HuH-7.5 (cell line): ENCODE measurements at places on chromosomes 6 and 20.
A peak's percentile ranks its signal among the peaks of the same experiment; 100 is the strongest.

GRCh38 chr6:13296536-13296997 lies 31.8 kb downstream of the TBC1D7 start:
- no peak for DNase-seq

DNA sequence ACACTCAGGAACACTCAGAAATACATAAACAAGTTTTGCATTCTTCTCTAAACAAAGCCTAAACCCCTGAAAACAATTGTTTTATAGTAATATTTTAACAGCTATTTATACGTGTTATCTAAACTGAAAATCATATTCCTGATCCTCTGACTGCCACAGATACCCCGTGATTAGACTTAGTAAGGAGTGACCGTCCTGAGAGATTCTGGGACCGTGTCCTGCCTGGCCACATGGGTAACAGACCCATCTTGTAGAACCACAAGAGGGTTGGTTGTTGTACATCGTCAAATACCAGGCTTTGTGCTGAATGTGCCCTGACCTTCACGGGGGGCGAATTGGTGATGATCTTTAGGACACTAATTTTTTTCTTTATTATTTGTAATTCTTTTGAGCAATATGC lies 214.4 kb downstream of the TMEM242 start:
- DNase-seq = no peak

DNA sequence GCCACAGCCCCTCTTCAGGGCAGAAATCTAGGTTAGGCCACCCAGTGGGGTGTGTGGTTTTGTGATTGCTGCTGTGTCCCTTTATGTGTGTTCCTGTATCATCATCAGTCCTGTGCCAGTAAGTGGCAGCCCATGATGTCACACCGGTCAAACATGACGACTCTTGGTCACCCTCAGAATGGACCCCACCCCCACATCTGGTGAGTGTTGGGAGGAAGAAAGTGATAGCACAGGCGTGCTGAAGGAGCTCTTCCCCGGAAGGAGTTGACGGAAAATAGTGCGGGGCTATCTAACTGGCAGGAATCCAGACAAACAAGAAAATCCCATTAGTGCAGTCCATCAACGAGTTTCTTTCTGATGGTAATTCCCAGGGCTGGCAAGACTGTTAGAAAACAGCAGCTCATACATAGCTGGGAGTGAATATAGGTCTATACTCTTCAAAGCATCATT lies 33.4 kb upstream of the IL17A start:
- no peak for DNase-seq

GRCh38 chr6:3831761-3832530 lies 17.2 kb upstream of the FAM50B start:
- DNase-seq = no peak

DNA sequence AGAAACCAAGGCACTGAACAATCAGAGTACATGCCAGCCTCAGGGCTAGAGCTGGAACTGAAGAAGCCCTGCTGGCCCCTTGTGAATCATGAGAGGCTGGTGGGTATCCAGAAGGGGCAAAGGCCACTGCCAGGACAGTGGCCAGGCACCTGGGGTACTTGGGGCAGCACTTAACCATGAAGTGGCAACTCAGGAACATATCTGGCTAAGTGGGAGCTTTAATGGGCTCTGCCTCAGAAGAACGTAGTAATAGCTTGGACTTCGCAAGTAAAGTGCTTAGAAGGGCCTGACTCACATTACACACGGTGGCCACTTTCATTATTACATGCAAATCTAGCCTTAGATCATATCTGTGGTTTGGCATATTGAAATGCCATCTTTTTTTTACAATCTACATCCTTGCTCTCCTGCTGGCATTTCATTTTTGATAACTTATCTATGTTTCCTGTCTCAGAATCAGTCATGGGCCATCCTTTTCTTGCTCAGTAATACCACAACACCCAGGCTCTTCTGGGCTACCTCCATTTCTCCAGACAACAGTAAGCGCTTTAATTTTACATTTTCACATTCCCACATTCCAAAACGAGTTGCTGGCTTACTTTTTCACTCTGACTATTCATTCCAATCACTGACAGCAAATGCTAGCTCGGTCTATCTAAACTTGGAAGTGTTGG lies 21.6 kb downstream of the NAPB start:
- DNase-seq = no peak

GRCh38 chr6:149250951-149251350 lies 66.6 kb upstream of the TAB2 start:
- DNase-seq = no peak

GRCh38 chr6:106360410-106360988 lies at the start of gene CRYBG1:
TSS of gene CRYBG1 (plus strand) at chr6:106360717. CDS start at chr6:106360909, 192 bp downstream.
- DNase-seq = peak; percentile 81

GRCh38 chr20:23298926-23299672 lies 51.5 kb upstream of the NXT1 start:
- DNase-seq = no peak

DNA sequence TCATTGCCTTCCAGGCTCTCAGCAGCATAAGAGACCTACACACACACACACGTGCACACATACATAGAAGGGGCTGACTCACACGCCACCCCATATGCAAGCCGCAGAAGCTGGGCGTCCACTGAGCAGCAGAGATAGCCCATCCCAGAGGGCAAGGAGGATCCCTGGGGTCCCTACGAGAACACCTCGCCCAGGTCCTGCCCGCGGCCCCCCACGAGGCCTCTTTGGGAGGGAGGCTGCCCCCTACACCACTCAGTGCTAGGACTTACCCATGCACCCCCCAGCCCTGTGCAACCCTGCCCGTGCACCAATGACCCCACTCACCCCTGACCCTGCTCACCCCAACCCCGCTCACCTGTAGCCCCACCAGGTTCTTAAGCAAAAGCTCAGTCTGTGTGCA lies 20.6 kb upstream of the NTSR1 start:
- no peak for DNase-seq

- peak; percentile 88 for DNase-seq
Observed at GRCh38 chr20:45933266-45934045, 1.0 kb upstream of the PCIF1 start.

GRCh38 chr6:119879731-119880130 lies 530.2 kb upstream of the MAN1A1 start:
- DNase-seq = no peak

DNA sequence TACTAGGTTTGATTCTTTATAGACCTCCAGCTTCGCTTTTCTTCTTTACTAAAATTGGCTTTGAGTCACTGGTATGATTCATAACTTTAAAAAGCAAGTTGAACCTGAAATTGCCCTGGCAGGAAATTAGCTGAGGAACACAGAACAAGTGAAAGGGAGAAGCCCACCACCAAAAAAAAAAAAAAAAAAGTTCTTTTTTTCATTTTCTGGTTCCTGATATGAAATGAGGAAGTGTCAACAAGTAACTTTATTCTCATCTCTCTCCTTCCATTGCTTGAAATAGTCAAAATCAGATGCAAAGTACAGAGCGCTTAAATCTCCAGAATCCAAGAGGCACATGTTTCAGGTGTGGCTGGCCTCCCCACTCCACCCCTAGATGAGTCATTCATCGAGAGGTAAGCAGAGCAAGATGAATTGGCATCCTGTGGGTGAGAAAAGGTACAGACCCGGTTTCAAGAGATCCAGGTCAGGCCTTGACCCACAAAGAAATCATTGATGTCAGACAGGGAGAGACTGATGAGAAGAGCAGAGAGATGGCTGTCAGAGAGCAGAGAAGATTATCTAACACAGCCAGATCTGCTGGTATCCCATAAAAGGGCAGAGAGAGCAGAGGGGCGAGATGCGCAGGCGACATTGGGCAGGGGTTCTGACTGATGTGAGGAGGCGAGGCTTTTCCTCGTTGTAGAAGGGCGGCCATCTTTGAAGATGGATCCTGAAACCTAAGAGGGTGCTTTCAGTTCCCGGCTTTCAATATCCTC lies 54.8 kb upstream of the MBOAT1 start:
- no peak for DNase-seq

DNA sequence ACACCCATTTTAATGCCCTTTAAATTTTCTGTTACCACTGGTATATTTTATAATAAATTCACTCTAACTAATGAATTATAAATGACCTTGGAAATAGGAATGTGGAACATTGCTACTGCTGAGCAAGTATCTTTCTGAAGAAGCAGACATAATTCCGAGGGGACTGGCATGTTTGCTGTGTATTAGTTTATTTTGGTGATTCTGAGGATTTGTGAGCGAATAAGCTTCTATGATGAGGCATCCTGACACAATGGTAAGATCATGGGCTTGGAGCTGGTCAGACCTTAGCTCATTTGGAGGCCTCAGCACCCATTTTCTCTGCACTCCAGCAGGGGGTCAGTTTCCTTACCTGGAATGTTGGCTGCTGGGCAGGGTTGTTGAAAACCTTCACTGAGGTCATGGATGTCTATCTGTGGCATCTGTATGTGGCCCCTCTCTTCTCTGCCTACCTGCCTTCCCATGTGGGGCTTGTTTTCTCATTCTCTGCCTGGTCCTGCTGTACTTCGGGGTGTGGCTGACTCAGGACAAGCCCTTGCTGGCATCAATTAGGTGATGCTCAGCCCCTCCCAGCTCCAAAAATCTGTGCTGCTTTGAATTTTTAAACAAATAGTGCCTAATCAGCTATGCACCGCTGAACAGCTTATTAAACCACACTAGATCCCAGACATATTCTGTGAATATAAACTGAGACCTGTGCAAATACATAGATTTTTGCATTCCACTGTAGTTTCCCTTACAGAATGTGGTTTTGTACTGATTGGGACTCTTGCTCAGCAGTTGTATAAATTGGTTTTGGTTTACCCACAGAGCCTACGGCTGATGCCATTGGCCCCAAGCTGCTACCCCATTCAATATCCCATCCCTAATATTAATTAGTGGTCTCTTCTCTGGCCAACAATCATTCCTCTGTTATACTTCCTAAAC lies 10.7 kb downstream of the ARID1B start:
- no peak for DNase-seq
